HTR-8/SVneo (cell line): ENCODE measurements at places on chromosomes 4 and X.

GRCh38 chr4:172497321-172497720 lies 671.3 kb upstream of the GALNT7 start:
- DNase-seq = no peak

DNA sequence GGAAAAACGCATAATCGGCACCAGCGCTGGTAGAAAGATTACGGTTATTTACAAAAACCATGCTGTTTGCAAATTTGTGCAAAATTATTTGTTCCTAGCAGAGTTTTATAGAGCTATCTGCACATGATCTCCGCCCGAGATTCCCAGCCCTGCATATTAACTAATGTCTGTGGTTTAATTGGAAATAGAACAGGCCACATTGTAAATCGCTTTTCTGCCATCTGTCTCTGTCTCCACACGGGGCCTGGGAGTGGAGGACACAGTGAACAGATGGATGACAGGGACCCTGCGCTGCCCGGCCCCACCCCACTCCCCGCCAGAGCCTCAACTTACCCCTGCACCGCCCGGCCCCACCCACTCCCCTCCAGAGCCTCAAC lies 126.9 kb downstream of the FAM53A start:
- DNase-seq = no peak

GRCh38 chr4:54100595-54101189 lies 729 bp downstream of the GSX2 start:
- no peak for DNase-seq

DNA sequence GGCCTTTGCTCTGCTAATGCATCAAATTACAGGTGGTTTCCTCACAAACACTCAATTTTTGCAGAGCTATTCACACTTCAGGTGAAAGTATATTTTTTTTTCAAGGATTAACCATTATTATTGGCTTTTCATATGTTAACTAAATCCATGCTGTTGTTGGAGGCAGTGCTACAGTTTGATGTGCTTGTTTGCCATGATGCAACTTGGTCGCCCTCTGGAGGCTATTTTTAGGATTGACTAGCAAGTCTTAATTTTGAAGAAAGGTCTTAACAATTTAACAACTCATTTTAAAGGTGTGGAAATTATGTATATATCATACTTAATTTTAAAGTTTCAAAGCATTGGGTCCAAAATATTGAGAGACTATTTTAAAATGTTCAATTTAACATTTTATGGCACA lies 168.8 kb upstream of the FAM47A start:
- DNase-seq = peak; percentile 17

GRCh38 chr4:3657902-3658529 lies 108.2 kb upstream of the ADRA2C start:
- no peak for DNase-seq

GRCh38 chr4:912548-913279 lies 19.4 kb downstream of the GAK start:
- DNase-seq = no peak

- no peak for DNase-seq
Measured at GRCh38 chr4:82140422-82140821, 233.4 kb downstream of the HNRNPD start.

DNA sequence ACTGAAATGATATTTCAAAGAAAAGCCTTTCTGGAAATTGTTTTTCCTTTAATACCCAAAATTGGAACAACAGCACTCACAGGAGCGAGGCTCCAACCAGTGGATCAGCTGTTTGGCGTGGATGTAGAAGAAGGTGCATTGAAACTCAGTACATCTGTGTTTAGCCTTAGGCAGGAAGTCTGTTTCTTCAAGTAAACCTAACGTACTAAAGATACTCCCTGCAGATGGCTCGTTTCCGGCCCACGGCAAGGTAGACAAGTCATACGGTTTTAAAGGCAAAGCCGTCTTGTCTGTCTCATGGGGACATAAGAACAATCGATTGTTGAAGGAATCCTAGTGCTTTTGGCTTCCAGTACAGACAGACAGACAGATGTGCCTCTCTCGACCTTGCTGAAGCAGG lies 50.0 kb upstream of the CLCN4 start:
- DNase-seq = no peak

DNA sequence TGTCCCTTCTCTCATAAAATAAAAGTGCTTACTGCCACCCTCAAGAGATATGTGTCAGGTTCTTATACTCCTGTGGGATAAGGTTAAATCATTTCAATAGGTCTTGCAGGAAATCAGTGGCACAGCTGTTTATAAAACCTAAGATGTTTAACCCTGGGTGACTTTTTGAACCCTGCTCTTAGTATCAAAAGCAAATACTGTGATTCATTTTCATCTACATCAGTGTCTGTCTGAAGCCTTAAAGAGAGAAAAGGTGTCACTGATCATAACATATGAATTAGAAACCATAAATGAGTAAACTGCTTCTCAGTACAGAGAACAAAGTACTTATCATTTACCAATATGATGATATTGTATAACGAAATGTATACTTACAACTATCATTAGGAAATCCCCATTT lies 59.0 kb downstream of the CCSER1 start:
- DNase-seq = no peak

- no peak for DNase-seq
Measured at GRCh38 chrX:149630681-149631233, 835 bp downstream of the TMEM185A start.

- no peak for DNase-seq
Measured at GRCh38 chr4:53671757-53672156, 80.5 kb upstream of the LNX1 start.

DNA sequence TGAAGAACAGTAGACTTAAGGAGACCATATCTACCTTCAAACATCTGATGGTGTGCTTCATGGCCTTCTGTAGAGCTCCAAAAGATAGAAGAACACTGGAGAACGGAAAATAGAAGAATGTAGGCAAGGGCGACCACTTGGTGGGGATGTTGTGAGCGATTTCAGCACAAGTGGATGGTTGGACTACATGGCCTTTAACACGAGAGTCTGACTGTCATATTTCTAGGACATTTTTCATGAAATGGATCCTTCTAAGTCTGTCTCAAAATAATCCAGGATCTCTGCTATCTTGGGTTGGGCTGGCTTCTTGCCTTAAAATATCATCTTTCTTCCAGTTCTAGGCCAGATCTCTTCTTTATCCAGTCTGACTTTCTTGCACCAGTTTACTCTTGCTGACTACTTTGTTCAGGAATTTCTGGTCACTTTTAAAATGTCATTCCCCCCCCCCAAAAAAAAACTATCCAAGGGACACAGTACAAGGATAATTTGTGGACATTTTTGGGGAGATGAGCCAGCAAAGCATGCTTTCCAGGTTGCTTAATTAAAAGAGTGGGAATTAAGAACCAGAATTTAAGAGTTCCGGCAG lies 1.2 kb upstream of the MID1IP1 start:
- DNase-seq = no peak

GRCh38 chr4:123363729-123364128 lies 32.9 kb upstream of the SPRY1 start:
- no peak for DNase-seq

- DNase-seq = no peak
Measured at GRCh38 chr4:133152330-133152821, 3.3 kb downstream of the PCDH10 start.

DNA sequence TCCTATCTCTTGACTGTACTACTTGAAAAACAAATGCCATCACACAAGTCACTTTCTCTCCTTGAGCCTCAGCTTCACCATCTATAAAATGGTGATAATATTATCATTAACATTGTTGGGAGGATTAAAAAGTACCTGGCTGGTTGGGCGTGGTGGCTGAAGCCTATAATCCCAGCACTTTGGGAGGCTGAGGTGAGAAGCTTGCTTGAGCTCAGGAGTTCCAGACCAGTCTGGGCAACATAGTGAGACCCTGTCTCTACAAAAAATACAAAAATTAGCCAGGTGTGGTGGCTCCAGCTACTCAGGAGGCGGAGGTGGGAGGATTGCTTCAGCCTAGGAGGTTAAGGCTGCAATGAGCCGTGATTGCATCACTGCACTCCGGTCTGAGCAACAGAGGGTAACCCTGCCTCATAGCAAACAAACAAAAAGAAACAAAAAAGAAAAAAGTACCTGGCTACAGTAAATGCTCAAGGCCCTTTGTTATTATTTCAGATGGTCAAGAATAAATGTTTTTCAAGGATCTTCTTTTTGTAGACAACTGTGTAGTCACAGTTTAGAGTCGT lies 120.3 kb downstream of the CHRNA9 start:
- DNase-seq = no peak

- no peak for DNase-seq
Measured at GRCh38 chr4:80201252-80202151, 4.2 kb downstream of the PRDM8 start.

DNA sequence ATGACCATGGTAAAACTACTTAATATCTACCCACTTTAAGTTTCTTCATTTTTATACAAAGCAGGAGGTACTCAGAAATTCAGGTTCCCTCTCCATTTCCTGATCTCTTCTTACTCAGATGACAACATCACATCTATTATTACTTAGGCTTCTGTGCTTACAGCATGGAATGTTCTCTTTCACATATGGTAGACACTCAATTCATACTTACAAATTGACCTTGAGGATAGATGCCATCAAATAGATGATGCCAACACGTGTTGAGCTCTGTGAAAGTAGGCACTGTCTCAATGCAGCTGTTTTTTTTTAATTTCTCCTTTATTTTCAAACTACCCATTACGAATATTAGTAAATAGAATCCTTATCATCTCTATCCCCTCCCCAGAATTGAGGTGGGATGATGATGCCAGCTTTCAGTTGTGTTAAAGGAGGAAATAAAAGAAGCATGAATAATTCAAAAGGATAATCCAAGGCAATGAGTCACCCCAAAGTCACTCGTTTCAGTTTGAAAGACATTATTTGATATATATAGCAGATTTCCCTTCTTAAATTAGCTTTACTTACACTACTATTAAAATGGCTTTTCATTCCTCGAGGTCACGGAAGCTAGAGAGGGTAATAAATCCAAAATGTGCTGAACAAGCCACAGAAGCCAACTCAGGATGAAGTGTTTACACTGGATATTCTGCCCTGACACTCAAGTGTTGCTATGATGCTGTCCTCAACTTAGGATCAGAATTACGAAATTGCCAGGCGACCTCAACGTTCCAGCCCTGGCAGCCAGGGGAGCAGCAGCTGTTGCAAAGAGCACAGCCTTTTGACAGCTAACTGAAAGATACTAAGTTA lies 124.2 kb upstream of the EOLA2 start:
- peak; percentile 12 for DNase-seq

DNA sequence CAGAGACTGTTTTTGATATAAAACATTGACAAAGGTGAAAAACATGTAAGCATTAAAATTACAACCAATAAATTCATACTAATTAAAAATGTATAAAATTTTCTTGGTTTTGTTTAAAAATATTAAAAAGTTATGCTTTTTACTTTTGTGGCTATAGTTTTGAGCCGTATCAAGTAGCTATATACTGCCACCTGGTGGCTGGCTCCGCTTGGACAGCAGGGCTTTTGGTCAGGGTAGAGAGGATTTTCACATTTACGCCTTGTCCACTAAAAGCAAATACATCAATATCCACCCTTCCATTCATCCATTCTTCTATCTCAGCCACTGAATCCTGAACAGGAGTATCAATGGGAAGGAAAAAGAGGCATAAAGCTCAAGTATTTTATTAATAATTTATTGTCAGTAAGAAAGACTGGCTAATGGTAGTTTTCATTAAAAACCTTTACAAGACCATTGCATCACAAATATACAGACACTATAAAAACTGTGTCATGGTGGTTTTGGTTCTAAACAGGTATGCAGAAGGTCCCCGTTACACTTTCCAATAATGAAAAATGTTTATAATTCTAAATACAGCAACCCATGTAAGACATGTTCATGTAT lies 32.1 kb upstream of the MTNR1A start:
- DNase-seq = peak; percentile 61

DNA sequence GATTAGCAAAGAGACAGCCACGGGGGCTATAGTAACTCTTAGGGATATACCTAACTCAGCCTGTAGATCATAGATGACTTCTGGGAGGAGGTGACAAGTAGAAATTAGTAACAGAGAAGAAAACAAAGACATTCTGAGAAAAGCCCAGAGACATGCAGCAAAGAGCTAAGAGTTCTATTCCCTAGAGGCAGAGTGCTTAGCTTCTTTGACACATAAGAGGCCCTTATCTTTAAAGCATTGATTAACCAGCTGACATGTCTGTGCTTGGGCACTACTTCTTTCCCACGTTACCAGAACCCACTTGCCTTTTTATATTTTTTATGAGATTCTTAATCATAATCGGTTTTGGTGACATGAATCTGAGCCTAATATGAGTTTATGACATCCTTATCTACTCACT lies 179.5 kb downstream of the GABRB1 start:
- no peak for DNase-seq

GRCh38 chr4:153469031-153469430 lies 2.9 kb downstream of the TMEM131L start:
- DNase-seq = no peak

DNA sequence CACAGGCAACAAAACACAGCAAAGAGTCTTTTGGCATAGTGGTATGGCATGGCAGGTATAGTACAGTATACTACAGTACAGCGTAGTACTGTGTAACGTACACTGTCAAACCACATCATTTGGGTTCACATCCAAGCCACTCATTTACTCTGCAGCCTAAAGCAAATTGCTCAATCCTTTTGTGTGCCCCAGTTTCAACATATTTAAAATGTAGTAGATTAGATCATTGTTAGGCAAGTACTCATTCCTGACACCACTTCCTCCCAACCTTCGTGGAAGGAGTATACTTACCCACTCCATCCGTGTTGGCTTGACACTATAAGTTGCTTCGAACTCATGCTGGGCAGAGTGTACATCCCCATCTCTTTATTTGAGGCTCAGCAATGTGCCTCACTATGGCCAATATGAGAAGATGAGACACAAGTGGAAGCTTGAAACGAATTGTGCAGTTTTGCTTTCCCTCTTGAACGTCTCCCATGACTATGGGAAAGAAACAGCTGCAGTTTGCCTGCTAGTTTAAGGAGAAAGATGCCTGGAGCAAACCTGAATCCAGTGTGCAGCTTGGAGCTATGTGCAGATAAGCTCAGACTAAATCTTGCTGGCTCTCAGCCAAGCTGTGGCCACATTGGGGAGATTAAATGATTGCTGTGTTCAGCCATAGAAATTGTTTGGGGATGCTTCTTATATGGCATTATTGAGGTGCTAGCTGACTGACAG lies 85.7 kb upstream of the TBL1X start:
- DNase-seq = no peak

GRCh38 chr4:89324671-89325070 lies 17.1 kb upstream of the GPRIN3 start:
- no peak for DNase-seq

- no peak for DNase-seq
Measured at GRCh38 chr4:185307136-185307950, 88.4 kb downstream of the LRP2BP start.

DNA sequence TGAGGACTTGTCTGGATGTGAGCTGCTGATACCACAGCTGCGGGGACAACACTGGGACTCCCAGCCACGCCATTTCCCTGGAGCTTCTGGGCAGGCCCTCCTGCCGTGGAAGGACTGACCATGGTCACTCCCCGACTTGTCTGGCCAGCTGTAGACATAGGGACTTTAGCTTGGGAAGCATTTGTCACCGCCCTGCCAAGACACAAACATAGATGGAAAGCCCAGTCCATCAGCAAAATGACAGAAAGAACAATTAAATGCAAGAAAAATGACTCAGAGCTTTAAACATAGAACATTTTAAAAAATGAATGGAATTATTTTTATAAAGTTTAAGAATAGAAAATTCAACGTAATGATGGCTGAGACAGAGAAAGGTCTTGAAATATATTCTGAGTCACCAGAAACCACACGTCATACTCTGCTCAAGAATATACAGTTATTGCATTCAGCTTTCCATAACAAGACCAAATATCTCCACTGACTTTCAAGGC lies 107.6 kb upstream of the CBR4 start:
- DNase-seq = no peak

- DNase-seq = no peak
Measured at GRCh38 chrX:103480526-103480925, 38.8 kb downstream of the RAB40A start.
